Stimulated activated naive CD8-positive, alpha-beta T cell treated with anti-CD3 and anti-CD28 coated beads, Interleukin-15, amount 100 ng/mL, for 72 hours (primary cell): ENCODE measurements at places on chromosomes 12 and 14.

DNA sequence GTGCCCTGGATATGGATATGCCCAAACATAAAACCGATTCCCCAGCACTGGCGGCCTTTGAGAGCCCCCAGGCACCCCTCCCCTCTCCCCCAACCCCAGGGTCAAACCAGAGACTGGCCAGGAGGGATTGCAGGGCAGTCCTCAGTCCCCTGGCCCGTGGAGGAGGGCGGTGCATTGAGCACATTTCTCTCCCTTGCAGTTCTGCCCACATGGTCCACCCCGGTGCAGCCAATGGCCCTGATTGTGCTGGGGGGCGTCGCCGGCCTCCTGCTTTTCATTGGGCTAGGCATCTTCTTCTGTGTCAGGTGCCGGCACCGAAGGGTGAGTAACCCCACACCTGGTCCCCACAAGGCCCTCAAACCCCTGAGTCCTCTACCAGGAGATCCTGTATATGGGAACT is 3.4 kb upstream of the GPR162 start:
- DNase-seq: no peak

- no peak for DNase-seq
Measured at GRCh38 chr14:92726135-92726932, 22.1 kb downstream of the LGMN start.

GRCh38 chr14:96863327-96863985 is 66.3 kb downstream of the VRK1 start:
- DNase-seq: no peak

DNA sequence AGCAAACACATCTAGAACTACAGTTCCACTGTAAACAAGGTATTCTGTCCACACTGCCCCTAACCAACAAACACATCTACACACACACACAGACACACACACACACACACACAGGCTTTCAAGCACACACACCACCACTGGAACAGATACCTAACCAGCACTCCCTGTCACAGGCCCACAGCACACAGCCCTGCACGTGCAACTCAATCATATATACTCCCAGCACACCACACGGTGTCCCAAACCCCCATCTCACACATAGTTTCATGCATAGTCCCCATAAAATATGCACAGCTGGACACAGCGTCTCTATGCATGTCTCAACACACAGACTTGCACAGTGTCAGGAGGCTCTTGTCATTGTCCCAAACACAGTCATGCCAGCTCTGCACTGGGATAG is 27.6 kb downstream of the KRT8 start:
- DNase-seq: no peak

GRCh38 chr12:25744313-25744712 is 191.2 kb upstream of the LMNTD1 start:
- no peak for DNase-seq

DNA sequence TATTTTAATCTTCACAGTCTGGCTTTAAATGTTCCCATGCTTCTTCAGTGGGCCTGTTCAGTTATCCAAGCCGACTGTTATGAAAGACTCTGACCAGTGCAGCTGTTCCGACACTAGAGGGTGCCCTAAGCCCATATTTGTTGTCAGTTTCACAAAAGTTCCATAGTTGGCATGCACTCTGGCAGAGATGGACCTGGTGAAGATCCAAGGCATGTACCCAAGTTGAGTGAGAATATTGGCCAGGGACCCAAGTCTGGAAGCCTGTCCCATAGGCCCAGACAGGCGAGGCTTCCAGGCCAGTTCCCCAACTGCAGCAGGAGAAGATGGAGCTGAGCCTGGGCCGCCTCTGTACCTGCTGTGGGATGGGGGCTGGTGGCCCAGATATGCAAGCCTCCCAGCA is 27.4 kb upstream of the GUCY2C start:
- peak; percentile 50 for DNase-seq

GRCh38 chr12:116535241-116535640 is 23.9 kb upstream of the MAP1LC3B2 start:
- no peak for DNase-seq

- DNase-seq: no peak
Measured at GRCh38 chr12:131075611-131076010, 121.9 kb downstream of the ADGRD1 start.

DNA sequence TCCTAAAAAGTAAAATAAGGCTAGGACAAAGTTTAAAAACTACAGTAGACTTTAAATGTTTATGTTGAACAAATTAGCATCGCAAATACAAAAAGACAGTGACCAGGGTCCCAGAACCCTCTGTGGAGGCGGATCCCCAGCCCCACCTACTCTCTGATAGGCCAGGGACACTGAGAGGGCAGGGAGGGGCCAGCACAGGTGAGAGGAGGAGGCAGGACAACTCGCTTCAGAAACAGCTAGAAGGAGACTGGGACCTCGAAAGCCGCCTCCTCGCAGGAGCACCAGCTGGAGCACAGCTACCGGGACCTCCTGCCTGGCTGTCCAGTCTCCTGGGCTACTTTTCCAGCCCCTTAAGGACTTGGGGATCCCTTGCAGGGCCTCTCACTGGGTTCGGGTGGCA is 992 bp downstream of the DNAH10 start:
- no peak for DNase-seq

- no peak for DNase-seq
Measured at GRCh38 chr12:49545815-49546214, 7.0 kb downstream of the KCNH3 start.

DNA sequence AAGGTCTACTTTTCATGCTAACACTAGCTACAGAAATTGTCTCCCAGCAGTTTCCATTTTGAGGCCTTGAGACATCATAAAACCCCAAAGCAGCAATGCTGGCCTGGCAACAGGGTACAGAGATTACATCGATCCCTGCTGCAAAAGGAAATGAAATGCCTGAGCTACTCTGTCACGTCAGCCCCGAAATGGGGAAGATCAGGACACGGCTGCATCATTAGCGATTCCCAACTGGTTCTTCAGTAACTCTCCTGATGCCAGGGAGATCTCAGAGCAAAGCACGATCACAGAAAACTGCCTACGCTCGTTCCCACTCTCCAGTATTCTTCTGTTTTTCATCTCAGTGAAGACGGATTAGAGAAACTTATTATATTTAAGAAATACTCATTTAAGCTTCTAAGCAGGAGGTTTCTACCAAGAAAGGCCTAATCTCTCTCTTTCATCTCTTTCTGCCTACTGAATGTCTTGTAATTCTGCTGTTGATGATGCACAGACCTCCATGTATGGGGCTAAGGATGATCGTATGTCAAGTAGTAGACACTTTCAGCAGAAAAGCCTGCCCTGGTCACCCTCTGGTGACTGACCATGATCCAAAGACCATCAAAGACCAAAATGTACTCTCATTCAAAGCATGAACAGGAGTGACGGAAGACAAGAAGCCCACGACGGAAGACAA is 168.5 kb downstream of the RIMBP2 start:
- no peak for DNase-seq

- no peak for DNase-seq
Measured at GRCh38 chr12:23618718-23619117, 330.8 kb downstream of the SOX5 start.

DNA sequence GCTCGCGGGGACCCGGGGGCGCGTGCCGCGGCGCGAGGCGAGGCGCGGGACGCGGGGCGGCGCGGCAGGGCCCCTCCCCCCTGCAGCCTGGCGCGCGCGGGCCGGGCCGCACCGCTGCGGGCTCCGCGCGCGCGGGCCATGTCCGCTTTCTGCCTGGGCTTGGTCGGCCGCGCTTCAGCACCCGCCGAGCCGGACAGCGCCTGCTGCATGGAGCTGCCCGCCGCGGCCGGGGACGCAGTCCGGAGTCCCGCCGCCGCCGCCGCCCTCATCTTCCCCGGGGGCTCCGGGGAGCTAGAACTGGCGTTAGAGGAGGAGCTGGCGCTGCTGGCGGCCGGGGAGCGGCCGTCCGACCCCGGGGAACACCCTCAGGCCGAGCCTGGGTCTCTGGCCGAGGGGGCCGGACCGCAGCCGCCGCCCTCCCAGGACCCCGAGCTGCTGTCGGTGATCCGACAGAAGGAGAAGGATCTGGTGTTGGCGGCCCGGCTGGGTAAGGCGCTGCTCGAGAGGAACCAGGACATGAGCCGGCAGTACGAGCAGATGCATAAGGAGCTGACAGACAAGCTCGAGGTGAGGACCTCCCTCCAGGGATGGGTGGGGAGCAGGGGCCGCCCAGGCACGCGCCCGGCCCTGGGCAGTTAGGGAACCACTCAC is 820 bp downstream of the BICDL1 start:
- DNase-seq: peak; percentile 77

GRCh38 chr12:28313631-28314030 is 123.4 kb downstream of the CCDC91 start:
- no peak for DNase-seq

DNA sequence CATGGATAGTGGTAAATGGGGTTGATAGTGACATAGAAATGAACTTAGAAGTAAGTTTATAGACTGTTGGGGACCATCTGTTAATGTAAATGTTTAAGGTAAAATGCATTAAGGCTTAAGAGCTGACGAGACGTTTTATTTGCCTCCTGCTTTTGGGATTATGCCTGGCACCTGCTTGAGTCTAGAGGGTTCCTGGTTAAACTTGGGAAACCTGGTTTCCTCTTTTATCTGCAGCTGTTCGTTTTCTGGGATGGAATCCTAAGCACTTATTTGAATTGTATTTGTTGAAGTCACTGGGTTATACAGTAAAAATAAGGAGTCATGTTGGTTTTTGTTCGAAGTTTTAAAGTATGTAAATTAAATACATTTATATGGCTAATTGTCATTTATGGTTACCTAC is 914.7 kb downstream of the NRXN3 start:
- no peak for DNase-seq

DNA sequence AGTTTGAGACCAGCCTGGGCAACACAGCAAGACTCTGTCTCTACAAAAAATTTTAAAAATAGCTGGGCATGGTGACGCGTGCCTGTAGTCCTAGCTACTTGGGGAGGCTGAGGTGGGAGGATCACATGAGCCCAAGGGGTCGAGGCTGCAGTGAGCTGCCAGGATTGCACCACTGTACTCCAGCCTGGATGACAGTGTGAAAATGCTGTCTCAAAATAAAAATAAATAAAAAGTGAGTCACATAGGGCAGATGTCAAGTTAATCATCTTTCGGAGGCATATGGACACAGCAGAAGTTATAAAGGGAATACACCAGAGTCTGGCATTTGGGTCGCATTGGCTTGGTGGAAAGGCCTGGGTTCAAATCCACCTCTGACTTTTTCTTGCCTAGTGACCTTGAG is 92.7 kb downstream of the PHETA1 start:
- DNase-seq: no peak

GRCh38 chr14:33273978-33274377 is 335.3 kb downstream of the NPAS3 start:
- DNase-seq: no peak

DNA sequence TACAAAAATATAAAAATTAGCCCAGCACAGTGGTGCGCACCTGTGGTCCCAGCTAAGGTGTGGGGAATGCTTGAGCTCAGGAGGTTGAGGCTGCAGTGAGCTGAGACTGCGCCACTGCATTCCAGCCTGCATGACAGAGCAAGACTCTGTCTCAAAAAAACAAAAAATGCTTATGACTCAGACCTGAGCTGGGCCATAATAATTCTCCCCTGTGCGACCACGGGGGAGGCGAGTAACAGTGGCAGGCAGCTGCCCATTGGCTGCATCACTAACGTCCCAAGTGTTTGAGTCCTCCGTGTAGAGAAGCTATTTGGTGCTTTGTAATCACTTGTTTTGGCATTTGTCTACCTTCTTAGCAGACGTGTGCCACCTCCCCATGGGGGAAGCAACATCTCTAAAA is 24.9 kb downstream of the PSMC1 start:
- no peak for DNase-seq

DNA sequence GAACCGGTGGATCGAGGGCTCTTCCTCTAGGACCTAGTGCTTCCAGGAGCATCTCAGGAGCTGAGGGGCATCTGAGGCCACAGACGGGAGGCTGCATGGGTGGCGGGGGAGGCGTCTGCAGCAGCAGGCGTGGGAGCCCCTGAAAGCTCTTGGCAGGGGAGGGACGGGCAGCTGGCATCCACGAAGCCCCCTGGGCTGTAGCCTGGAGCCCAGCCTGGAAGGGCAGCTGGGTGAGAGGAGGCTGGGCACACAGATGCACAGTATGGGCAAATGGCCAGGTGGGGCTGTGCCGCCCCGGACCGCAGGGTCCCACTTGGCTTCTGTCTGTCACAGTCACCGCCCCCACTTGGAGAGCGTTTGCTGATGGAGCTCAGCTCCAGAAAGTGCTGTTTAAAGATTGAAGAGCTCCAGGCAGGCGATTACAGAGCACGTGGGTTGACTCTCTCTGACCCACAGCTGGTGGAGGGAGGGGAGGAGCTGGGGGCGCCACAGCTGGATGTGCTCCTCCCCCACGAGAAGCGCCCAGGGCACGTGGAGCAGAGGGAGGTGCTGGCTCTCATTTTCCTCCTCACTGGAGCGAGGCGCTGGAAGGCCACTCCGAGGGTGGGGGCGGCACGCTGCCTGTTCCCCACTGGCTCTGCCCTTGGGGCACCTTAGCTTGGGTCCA is 155.0 kb upstream of the C14orf180 start:
- DNase-seq: no peak

GRCh38 chr14:46369391-46369790 is 282.2 kb downstream of the RPL10L start:
- no peak for DNase-seq

- DNase-seq: no peak
Measured at GRCh38 chr12:92574051-92574783, 128.6 kb upstream of the PLEKHG7 start.

- DNase-seq: no peak
Measured at GRCh38 chr12:121202407-121203355, 7.2 kb upstream of the P2RX4 start.

DNA sequence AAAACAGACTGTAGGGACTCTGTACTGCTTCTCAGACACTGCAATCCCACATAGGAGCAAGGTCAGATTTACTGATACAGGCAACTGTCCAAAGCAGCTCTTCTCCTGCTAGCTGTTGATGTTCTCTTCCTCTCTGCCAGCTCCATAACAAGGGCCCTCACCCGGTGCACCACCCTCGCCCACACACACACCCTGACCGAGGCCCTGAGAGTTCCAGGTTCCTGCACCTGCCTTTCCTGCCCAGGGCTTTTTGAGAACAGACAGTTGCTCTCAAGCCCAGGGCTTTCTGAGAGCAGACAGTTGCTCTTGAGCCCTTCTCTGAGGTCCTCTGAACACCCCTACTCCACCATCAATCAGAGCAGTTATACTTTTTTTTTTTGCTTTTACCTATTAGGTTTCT is 233.8 kb upstream of the GARIN6 start:
- no peak for DNase-seq

- no peak for DNase-seq
Measured at GRCh38 chr12:101707131-101707782, 9.8 kb downstream of the CHPT1 start.

- DNase-seq: no peak
Measured at GRCh38 chr14:101470266-101470665, 91.0 kb upstream of the DIO3 start.
